ENCODE measurements at places on chromosomes 1 and 21.

GRCh38 chr1:201925981-201926645 lies 20.2 kb downstream of the LMOD1 start:
- no peak for DNase-seq

DNA sequence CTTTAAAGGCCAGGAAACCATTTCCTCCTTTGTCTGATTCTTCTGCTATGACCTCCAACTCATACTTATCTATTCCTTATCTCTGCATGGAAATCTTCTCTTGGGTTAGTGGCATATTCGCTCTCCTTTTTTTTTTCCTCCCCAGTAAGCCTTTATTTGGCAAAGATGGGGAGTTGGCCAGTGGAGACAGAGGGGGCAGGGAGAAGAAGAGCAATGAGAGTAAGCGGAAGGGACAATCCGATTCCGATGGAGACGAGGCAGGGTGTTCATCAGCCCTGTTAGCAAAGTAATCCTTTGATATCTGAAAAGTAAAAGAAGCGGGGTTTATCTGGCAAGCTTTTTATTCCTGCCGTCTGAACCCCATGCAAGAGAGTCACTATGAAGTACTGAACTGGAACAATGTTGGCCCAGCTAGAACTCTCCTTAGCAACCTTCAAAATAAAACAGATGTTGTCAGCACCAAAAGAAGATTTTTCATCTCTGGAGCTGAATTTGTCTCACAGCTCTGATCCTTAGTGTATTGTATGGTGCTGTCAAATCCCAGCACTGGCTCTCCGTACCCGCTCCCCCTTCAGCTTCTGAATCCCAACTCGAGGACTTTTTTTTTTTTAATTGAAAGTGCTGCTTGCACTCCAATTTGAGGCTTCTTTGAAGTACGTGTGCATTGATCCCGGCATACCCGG lies 40.9 kb downstream of the PTGFRN start:
- DNase-seq: no peak

DNA sequence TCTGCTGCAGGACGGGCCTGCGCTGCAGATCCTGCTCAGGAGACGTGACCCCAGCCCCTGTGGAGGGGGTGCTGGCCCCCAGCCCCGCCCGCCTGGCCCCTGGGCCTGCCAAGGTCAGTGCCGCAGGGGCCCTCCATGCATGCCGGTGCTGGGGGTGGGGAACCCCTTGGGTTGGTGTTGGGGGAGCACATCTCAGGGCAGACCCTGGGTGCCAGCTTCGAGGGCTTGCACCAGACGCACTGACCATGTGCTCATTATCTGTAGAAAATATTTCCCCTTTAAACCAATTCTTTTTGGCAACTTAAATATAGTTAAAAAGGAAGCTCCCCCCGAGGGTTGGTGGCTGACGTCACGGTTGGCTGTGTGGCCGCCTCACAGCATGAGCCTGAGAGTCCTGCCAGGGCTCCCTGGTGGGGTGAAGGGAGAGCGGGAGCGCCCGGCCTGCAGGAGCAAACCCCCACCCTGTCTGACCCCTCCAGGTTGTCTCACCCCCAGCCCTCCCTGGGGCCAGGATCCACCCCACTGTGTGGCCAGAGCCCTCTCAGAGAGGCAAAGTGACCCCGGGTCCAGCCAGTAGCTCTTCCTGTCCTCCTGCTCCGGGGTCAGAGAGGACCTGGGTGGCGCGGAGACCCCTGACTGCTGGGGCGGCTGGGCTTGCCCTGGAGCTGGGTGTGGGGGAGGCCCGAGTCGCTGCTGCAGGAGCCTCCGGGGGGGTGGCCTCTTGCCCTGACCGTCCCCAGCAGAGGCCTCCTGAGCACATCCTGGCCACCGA lies 5.3 kb upstream of the PFKL start:
- no peak for DNase-seq

GRCh38 chr1:182603646-182604174 lies 479 bp downstream of the RGS16 start:
- no peak for DNase-seq

GRCh38 chr1:82299056-82299455 lies 498.3 kb downstream of the ADGRL2 start:
- no peak for DNase-seq

DNA sequence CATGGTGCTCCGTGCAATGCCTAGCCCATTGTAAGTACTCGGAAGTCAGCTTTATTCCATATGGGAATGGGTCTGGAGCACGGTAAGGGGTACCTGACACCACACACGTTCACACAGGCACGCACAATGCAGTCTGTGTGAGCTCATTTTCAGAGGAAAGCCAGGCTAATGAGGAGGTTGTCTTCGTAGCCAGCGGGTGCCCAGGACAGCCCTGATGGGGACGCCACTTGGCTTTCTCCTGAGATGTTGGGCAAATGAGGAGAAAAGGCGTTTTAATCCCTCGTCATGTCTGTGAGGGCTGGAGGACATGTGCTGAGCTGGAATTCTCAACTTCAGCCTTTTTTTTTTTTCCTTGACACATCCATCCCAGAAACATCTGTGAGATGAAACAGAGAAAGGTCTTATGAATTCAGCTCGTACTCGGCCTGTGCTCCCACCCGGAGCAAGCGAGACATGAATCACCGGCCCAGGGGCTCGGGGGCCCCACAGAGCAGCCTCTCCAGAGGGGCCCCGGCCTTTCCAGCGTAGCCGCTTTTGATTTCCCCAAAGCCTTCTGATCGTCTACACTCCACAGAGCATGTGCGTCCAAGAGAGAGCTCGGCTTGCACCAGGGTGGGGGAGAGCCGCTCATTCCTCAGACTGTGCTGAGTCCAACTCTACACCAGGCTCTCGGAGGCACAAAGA lies 125.1 kb downstream of the EPHB2 start:
- DNase-seq: no peak
